ENCODE measurements at places on chromosomes 4 and X.

DNA sequence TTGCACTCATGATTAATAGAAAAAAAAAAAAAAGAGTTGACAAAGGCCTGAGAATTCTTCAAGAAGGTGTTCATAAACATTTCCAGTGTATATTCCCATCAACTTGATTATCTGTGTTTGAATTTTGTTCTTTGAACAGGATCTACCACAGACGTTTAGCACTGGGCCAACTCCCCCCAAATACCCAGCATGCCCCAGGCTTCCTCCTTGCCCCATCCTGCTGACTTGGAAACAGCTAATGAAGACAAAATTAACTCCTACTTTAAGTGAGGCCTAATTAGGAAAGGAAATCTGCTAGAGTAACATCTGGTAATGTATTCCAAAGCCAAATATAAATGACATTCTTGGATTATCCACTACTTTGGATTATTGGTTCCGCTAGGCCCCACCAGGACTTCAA, 52.5 kb downstream of the PPARGC1A start:
- no peak for DNase-seq

- DNase-seq = no peak
These were observed 81.0 kb upstream of the STIM2 start for GRCh38 chr4:26779674-26780073.

DNA sequence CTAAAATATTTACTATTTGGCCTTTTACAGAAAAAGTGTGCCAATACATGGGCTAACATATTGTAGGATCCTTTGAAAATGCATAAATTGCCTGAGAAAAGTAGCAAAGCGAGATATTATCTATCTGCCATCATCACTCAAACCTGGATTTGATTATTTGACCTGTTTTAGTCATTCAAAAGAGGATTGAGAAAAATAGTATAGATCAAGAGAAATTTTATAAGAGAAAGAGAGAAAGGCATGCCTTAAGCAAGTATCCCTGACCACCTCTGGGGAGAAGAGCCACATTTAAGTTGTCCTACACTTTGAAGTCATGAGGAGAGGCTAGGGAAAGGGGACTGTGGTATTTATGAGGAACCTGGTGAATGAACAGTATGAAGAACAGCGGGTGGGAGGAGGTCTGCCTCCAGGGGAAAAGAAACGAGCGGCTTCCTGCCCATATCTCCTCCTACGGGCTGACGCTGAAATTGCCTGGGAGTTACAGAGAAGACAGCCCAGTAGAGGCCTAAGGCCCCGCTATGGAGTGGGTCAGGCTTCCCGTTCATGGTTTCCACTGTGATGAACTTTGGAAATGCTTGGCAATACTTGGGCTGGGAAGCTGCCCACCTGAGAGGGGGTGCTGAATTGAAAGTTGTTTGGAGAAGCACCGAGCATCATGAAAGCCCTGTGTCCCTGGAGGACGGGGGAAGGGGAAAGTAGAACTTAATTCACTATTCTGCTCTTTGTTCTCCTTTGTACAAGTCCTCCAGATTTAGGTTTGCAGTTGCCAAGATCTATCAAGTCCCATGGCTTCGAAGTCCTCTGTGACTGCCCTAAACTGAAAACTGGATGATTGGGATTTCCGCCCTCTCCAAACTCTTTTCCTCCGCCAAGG, 106.9 kb upstream of the ACSL4 start:
- DNase-seq = no peak

- DNase-seq = no peak
These were observed 108.1 kb upstream of the PAQR3 start for GRCh38 chr4:79047316-79047715.

DNA sequence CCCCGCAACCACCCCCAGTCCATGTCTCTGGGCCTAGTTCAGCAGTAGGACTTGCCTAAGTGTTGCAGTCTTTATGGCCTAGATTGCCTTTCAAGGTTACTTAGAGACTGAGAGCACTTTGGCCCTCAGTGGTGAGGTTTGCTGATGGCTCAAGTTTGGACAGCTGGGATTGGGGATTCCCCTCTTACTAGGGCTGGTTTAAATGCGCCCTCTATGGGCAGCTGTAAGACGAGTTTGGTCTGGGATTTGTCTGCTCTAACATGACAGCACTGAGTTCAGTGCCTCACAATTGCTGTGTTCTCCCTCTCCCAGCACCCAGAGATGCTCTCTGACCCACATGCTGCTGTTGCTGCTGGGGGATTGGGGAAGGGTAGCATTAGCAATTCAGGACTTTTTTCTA, 23.1 kb downstream of the DACH2 start:
- no peak for DNase-seq

- DNase-seq = no peak
These were observed 46.5 kb upstream of the RAB9B start for GRCh38 chrX:103878466-103879122.

DNA sequence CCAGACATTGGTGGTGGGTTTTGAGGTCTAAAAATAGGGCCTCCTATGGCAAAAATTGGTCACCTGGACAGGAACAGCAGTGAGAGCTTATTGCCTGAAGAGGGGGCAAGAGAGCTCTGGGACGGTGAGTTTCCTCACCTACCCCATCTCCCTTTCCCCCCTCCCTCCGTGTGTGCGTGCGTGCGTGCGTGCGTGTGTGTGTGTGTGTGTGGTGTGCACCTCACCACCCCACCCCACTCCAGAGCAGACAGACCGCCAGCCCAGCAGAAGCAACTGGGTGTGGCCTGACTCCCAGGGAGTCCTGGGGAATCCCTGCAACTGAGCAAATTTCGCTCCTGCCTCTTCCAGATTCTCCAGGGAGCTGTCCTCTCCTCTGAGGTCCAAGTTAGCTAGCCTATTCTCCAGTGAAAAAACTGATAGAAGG, 44.7 kb downstream of the PRPS1 start:
- DNase-seq = no peak

GRCh38 chr4:124939908-124940307, 227.4 kb upstream of the ANKRD50 start:
- DNase-seq = no peak

- no peak for DNase-seq
These were observed 165.7 kb downstream of the BANK1 start for GRCh38 chr4:101956068-101956825.

DNA sequence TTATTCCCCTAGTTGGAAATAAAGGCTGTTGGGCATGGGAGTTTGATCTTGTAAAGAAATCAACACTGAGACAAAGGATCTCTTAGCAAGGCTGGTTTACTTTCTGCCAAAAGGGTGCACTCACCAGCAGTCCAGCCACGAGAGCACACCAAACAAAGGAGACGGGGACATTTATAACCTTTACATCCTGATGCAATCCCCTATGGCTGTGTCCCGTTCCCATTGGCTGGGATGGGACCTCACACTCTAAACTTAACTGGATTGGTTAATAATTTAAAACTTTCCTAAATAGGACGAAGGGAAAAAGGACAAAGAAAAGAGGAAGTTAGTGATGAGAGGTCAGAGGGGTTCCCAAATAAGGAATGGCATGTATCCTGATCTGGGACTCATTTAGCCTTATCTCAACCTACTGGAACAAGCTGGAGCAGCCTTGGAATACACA, 17.9 kb downstream of the METAP1 start:
- DNase-seq = no peak

- DNase-seq = no peak
These were observed 13.8 kb downstream of the TIMM17B start for GRCh38 chrX:48883729-48884128.

DNA sequence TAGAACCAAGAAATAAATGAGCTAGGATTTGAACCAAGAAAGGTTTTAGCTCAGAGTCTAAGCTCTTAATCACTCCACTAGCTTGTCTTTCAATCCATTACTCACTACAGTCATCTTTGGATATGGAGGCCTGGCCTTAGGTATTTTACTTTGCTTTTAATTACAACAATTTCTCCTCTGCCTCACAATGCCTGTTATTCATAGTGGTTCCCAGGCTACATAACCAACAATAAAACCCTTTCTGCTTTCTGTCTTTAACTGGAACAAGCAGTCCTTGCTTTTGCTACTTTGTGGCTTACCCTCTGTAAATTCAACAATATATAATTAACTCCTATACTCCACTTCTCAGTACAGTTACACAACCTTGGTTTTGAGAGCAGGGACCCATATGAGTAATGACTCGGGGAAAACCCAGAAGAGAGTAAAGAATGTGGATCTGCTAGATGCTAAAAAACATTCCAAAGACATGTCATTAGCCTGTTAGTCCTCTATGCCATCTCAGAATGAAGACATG, 94.7 kb upstream of the NAP1L5 start:
- DNase-seq = no peak

GRCh38 chrX:153935326-153935851, 552 bp upstream of the NAA10 start:
- DNase-seq = no peak

GRCh38 chrX:5842601-5843000, 386.1 kb downstream of the NLGN4X start:
- DNase-seq = no peak

- no peak for DNase-seq
These were observed 8.2 kb downstream of the MED14 start for GRCh38 chrX:40727093-40727492.

- no peak for DNase-seq
These were observed 11.5 kb upstream of the HDAC8 start for GRCh38 chrX:72584163-72584562.

DNA sequence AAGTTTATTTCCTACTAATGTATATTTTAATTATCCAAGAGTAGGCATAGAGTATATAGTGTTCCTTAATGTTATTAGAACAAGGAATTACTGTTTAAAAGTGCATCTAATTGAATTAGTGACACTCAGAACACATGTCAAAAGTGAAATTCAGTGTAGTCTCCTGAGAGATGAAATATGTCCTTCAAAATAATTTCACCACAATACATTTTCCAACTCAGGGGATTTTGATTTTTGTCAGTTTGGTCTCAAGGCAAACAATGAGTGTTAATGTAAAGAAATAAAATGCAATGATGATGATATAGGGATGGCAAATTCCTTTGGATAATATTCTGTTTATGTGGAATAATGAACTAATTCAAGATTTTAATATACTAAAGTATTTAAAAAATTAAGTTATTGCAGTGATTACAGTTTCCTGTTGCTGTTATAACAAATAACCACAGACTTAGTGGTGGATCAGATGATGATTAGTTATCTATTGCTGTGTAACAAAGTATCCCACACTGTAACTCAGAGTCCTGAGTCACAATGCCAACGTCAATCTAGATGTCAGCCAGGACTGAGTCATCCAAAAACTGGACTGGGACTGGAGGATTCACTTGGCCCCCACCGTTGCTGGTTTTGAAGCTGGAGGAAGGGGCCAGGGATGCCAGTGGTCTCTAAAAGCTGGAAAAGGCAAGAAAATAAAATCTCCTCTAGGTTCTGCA, 148.0 kb upstream of the SLC7A11 start:
- DNase-seq = no peak

All from type B pancreatic cell (in vitro differentiated cells).